Epithelial cell of proximal tubule (primary cell): ENCODE measurements at places on chromosomes 3 and 15.

DNA sequence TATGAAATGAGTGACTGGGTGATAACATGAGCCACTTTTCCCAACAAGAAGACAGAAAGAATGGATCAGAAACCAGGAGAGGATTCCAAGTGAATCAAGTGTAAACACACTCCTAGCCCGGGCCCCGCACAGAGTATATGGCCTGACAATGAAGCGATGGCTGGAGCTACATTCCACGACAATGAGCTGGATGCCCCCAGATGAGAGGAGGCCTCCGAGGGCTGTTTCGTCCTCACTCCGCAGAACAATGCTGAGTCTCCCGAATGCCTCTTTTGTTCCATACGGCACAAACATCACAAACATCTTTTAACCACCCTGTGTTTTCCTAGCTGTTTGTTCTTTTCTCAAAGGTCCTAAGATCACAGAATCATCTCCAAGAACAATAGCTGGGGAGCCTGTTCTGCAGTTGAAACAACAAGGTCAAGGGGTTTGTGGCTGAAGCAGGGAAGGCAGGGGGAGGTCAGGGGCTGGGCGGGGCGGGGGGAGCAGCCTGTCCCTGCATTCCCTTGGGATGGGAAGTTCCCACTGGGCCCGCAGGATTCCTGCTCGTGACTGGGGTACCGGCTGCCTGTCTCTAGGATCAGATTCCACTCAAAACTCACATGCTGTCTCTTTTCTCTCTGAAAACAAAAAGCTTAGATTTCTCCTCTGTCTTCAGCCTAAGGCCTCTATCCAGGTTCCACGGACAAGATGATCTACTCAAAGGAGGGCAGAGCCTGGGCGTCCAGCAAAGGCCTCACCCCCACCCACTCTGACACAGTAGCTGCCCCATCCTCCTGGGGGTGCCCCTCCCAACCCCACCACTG is 151.3 kb downstream of the XXYLT1 start:
- DNase-seq = no peak

DNA sequence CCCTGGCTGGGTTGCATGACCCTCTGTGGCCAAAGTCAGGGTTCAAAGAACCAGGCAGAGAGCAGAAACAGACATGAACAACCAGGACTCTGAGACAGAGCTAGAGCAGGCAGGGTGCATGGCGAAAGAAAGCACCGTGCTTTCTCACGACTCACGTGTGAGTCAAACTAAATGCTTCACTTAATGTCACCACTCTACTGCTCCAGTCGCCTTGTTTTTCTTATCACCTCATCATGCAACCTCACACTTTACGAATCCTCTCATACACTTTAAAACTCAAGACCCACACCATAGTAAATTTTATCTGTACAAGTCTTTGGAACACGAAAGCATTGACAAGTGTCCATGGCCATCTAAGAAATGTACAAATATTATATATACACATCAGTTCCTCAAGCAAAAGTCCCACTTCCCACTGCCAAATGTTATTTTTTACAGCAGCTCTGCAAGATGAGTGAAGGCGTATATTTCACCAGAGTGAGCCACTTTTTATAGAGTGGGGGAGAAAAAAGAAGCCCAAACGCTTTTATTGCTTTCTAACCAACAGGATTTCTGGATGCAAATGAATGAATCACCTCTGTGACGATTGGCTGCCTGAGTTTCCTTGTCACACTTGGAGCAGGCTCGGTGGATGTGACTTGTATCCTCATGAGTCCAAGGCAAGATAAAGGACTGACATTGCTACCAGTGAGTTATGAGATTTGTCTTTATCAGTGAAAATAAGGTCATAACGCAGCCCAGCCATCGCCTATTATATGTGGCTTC is 16.0 kb upstream of the MEGF11 start:
- DNase-seq = peak; percentile 51

GRCh38 chr3:3893590-3893989 is 94.4 kb downstream of the LRRN1 start:
- DNase-seq = no peak

GRCh38 chr15:85404918-85405866 is 24.8 kb downstream of the AKAP13 start:
- no peak for DNase-seq

- DNase-seq = no peak
Observed at GRCh38 chr3:65945953-65946352, 92.8 kb downstream of the MAGI1 start.

DNA sequence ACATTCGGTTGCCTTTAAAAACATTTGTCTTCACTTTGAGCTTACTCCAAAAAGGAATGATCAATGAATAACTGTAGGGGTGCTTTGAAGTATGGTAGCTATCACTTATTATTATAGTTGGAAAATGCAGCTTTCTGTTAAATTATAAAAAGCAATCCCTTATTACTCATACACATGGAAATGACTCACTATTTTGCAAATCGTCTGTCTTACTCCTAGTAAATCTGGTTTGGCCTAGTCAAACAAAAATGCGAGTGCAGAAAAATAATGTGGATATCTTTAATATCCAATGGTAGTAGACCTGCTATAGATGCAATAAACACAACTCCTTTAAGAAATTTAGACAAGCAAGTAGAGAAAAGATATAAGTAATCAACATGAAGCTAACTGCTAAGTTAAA is 112.5 kb downstream of the ZIC1 start:
- DNase-seq = no peak

GRCh38 chr3:188798556-188799145 is 373.1 kb upstream of the TPRG1 start:
- DNase-seq = no peak

- no peak for DNase-seq
Observed at GRCh38 chr3:73433687-73434086, 191.1 kb downstream of the PDZRN3 start.

DNA sequence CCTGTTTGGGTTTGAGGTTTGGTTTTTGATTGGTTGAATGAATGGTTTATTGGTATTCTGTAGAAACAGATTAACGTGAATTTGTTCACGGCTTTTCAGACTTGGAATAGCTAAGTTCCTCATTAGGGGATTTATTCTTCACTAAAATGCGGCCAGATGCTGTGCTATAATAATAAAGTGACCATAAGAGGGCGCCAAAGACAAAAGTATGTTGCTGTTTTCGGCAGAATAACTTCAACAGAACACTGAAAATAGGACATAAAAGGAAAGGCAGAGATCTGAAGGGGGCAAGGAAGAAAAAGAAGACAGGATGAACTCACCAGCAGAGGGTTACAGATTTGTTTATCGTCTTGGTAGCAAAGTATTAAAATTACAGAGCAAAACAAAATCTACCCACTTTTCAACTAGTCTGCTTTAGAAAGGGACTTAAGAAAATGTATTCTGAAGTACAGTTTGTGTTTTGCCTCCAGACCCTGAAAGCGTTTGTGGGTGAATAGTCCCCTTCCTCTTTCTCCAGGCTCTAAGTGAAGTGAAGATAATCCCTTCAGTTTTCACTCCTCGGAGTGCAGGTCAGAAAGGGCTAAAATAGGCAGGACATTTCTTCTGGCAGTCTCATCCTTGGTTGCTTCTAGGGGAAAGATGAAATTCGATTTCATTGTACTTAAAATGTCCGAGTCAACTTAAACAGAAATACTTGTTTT is 147.6 kb downstream of the IL20RB start:
- DNase-seq = no peak

GRCh38 chr3:160400702-160401150 is 1.3 kb downstream of the SMC4 start:
- DNase-seq = no peak

DNA sequence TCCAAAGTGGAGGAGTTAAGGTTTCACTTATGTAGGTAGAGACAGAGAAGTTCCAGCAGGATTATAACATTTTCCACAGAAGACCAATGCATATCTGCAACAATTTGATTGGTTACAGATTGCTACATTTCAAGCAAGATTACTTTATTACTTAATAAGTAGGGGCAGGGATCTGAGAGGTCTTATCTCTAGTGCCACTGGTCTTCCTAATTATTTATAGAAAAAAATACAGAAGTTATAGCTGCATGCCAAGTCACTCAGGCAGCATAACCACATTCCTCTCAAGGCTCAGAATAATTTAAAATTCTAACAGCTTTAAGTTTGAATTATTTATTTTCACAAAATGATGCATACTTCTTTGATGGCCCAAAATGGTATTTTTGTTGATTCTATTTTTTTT is 30.5 kb downstream of the RAD54L2 start:
- no peak for DNase-seq

- no peak for DNase-seq
Observed at GRCh38 chr3:128273109-128273840, 120.0 kb downstream of the EEFSEC start.

DNA sequence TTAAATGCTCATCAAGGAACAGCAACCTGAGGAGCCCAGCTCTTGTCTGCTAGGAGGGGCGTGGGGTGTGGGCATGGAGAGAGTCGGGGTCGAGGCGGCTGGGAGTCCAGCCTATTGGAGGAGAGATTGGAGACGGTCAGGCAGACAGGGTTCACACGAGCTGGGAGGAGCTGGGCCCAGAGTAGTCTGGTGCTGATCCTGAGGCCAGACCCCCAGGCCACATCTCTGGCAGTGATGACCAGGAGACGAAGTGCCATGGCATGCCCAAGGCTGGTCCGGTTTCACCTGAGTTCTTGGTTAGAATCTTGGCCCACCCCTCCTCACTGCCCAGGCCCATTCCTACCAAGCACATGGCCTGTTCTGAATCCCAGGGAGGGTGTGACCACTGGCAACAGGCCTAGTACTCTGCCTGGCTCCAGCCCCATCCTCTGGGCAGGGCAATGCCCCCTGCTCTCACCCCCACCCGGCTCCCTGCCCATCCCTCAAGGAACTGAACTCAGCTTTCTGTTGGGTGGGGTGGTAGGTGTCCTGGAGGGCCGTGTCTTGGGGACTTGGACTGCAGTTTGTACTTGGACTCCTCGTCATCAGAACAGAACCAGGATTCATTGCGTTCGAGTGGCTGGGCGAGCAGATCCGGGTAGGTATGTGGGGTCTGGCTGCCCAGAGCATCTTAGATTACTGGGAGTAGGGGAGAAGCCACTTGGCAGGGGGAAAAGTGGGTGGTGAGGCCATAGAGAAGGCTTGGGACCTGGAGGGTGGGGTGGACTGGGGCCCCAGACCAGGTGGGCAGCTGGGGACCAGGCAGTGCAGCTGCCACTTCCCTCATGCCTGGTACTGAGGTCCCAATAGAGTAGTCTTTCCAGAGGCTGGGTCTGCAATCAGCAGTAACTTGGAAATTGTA is 20.8 kb downstream of the SLC28A1 start:
- no peak for DNase-seq

- no peak for DNase-seq
Observed at GRCh38 chr3:172803489-172803888, 53.0 kb downstream of the ECT2 start.

- DNase-seq = peak; percentile 96
Observed at GRCh38 chr15:58475573-58476524, 44.1 kb downstream of the LIPC start.

- DNase-seq = no peak
Observed at GRCh38 chr15:63497642-63498467, 6.5 kb upstream of the USP3 start.

DNA sequence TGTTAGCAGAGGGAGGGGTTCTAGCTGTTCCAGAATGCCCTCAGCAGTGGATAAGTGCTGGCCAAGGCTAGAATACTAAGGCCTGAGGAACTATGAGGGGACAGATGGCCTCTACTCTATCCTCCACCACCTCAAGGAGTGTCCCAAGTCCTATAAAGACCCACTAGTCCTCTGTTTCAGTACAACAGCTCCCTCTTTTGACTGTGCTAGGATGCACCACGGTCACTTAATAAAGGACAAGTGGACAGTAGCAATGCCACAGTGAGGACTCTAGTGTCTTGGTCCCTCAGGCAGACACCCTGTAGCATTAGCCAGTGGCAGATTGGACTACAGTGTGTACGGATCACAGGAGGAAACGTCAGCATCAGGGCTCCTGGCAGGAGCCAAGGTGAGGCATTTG is 171.8 kb upstream of the PROK2 start:
- no peak for DNase-seq

- DNase-seq = no peak
Observed at GRCh38 chr3:98901119-98901391, 440 bp downstream of the DCBLD2 start.

- no peak for DNase-seq
Observed at GRCh38 chr3:115651599-115651998, 28.3 kb downstream of the GAP43 start.

DNA sequence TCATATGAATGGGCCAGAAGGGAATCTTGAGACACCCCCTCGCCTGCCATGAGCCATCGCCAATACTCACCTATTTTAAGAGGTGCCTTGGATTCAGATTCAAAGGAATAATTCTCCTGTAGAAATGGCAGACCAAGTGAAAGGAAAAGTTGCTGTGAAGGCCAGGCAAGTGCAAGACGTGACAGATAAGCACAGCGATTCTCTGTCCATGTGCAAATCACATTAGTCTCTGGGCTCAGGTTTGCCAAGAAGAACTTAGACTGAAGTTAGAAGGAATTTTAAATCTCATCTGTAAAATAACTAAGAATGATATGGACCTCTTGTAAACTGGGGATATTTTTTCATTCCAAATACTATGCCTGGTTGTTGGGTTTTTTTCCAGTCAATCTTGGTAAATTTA is 173.6 kb downstream of the UACA start:
- no peak for DNase-seq
